Chondrocyte (in vitro differentiated cells): ENCODE measurements at places on chromosomes 12 and 14. TPM values are rescaled to one million over a fixed set of nuclear protein-coding genes. Genes with fewer than 3 reads are reported as not detected.

GDF3 gene
- not detected in 3 replicates for total RNA-seq

P2RX2 gene
- not detected in 3 replicates for total RNA-seq

MYF6 gene
- total RNA-seq, result not detected in 3 replicates

DLK1 gene
- total RNA-seq, result 0.33 to 0.45 TPM in 2 of 3 replicates, not detected in the other

PLA2G1B gene
- total RNA-seq, result 0.42 to 1.1 TPM in 2 of 3 replicates, not detected in the other

VRTN gene
- not detected in 3 replicates for total RNA-seq

DNA sequence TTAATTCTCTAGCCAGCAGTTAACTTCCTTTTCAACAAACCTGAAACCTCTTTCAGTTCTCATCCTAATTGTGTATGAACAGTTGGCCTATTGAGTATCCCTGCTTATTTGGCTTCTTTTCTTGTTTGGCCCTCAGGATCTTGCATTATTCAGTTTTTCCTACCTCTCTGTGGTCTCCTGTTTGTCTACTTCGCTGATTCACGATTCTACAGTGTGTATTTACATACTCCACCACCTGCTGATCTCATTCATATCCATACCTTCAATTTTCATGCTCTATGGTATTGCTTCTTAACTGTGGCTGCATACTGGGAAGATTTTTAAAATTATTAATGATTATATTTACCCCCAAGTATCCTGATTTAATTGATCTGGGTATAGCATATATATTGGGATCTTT lies 56.4 kb downstream of the RASSF9 start:
- DNase-seq, result no peak

GRCh38 chr14:101791919-101792572 lies 30.5 kb downstream of the PPP2R5C start:
- DNase-seq, result no peak

GRCh38 chr14:100288382-100289185 lies 17.7 kb downstream of the SLC25A29 start:
- peak; percentile 29 for DNase-seq

- no peak for DNase-seq
Observed at GRCh38 chr14:65776193-65776852, 363.8 kb downstream of the FUT8 start.

DNA sequence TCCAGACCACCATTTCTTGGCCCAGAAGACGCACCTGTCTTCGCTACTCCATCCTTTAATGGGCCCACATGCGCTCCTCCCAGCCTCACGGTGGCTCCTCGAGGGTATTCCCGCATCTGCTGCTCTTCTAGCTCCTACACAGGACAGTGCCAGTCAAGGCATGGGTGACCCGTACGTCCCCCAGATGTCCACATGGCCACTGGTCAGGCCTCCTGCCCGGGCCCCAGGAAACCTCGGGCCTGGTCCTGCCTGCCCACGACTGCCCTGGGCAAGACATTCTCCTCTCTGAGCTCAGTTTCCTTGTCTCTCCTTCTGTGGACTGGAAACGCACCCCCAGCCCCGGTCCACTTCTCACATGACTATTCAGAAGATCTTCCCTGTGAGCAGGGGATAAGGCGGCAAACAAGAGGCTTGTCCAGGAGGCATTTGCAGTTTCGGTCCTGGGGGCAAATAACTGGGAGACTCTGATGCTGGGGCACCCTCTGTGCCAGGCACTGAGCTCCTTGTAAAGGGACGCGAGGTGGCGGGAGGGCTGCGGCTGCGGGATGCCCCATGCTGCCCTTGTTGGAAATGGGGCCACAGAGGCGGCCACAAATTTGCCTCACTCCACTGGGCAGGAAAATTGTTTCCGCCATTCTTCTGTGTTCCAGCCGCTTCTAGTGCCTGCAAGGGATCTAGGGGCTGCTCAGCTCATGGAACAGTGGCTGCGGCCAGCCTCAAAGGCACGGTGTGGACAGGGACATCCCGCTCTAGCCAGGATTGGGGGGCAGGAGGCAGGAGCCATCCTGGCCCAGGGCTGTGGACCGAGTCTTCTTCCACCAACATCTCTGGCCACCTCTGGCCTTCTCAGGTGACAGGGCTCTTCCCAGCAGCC lies 6.8 kb upstream of the BEGAIN start:
- peak; percentile 77 for DNase-seq

DNA sequence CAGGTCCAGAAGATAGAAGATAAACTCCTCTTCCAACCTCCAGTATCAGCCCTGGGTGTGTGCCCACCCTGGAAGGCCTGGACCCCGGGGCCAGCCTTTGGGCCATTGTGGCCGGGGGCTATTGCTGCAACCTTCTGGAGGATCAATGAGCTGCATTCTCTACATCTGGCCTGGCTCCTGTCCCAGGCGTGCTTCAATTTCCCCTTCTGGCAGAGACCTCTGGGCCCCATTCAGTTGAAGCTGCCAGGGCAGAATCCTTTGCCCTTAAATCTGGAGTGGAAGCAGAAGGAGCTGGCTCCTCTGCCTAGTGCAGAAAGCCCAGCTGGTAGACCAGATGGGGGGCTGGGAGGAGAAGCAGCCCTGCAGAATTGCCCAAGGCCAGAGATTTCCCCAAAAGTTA lies 10.0 kb downstream of the NYNRIN start:
- no peak for DNase-seq

GRCh38 chr12:53223389-53224060 lies 8.5 kb downstream of the RARG start:
- no peak for DNase-seq

- DNase-seq, result no peak
Observed at GRCh38 chr12:52436828-52437474, 2.8 kb upstream of the KRT75 start.

- DNase-seq, result no peak
Observed at GRCh38 chr12:48189331-48190125, 6.1 kb downstream of the CCDC184 start.

DNA sequence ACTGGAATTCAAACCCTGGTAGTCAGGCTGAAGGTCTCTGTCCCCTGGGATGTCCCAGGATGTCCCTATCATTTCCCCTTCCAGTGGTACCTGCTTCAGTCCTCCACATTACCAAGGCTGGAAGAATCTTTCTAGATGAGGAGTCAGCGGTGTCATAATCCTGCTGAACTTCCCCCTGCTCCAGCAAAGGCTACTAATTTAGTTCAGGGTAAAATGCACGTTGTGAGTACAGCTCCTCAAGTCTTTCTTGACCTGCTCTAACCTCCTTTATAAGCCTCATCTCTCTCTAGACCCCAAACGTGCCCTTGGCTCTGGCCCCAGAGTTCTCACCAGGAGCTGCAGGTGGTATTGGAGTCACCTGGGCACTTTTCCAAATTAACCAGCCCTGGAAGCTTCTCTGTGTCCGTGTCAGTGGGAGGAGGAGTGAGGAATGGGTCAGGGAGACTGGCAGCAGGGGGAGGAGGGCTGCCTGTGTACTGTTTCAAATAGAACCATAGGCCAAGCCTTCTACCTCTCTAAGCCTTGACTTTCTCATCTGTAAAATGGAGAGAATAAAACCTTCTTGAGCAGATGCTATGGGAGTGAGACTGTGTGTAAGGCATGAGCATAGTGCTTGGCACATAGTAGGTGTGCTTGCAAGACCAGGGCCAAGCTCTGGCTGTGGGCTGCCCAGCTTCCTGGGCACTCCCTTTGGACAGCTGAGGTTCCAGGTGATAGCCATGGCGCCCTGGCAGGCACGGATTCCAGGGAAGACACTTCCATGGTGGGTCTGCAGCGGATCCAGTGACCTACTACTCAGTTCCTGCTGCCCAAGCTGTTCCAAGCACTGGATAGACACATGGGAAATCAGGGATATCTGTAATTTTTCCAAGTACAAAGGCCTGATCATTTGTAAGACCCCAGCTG lies 24.5 kb downstream of the ASB2 start:
- DNase-seq, result no peak

GRCh38 chr14:72604133-72604532 lies 289.8 kb downstream of the DPF3 start:
- DNase-seq, result no peak

- no peak for DNase-seq
Observed at GRCh38 chr12:105334582-105334981, 4.1 kb downstream of the C12orf75 start.

GRCh38 chr14:75497191-75497590 lies 25.1 kb upstream of the BATF start:
- DNase-seq, result no peak

DNA sequence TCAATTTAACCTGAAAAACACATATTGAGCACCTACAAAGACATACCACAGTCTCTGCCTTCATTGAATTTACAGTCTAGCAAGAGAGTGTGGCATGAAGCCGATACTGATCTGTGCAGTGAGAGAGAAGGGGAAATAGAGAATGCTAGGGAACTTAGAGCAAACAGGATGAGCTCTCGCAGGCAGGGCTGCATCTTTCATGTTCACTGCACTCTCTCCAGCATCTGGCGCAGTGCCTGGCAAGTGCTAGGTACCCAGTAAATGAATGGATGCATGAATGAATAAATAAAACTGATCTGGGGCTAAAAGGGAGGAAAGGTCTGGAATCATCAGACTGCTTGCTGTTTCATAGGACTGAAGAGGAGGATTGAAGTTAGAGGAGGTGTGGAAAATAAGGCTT lies 256.5 kb upstream of the NPAS3 start:
- no peak for DNase-seq

DNA sequence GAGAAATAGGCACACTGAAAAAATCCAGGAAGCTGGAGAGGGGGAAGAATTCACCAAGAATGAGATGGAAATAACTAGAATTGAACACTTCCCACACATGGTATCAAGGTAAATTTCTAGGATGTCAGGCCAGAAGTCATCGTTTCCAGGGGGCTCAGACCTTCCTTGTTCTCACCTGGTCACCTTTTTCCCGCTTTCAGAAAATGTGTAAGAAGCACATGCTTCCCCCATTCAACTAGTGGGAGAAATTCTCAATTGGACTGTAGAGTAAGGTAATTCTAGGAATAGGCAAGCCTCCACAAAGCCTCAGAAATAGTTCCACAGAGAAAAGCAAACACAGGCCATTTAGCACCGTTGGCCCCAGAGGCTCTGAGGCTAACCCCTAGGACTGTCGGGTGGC lies 2.8 kb upstream of the PTMS start:
- no peak for DNase-seq

DNA sequence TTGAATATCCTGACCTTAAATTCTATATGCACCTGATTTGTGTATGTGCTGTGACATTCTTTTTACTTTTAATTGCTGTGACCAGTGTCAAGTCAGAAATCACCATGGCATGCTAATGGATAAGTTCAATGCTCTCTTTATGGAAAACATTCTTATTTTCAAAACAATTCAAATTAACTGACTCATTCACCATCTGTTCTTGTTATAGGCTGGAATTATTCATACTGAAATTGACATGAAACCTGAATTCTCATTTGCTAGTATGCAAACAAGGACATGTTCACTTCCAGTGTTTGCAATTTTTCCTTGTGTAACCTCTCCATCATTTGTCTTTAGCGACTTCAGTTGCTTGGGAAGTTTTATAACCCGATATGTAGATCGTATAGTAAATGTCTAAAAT lies at the start of gene TAS2R30:
Gene TAS2R30, minus strand, starts transcription at position 340 of the 400 bp plus-strand sequence. CDS start 400 bp downstream, outside the sequence.
- no peak for DNase-seq

- no peak for DNase-seq
Observed at GRCh38 chr14:65277580-65278270, 134.8 kb upstream of the FUT8 start.

GRCh38 chr12:30428098-30428497 lies 267.6 kb downstream of the IPO8 start:
- DNase-seq, result no peak

DNA sequence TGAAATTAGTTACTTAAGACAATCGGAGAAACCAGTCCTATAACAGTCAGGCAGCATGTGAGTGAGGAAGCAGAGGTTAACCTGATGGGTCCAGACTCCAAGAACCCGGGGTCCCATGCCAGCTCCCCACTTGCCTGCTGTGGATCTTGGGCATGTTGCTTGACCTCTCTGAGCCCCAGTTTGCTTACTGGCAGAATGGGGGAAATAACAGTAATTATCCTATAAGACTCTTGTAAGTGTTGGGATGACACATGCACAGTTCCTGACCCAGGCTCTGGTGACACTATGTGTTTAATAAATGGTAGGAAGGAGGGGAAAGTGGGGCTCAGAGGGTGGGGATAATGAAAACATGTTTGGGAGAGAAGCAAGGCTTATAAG lies 56.8 kb downstream of the RPH3A start:
- DNase-seq, result no peak

- DNase-seq, result no peak
Observed at GRCh38 chr12:92562063-92562734, 140.6 kb upstream of the PLEKHG7 start.

- DNase-seq, result no peak
Observed at GRCh38 chr14:31682768-31683167, 121.6 kb downstream of the NUBPL start.

DNA sequence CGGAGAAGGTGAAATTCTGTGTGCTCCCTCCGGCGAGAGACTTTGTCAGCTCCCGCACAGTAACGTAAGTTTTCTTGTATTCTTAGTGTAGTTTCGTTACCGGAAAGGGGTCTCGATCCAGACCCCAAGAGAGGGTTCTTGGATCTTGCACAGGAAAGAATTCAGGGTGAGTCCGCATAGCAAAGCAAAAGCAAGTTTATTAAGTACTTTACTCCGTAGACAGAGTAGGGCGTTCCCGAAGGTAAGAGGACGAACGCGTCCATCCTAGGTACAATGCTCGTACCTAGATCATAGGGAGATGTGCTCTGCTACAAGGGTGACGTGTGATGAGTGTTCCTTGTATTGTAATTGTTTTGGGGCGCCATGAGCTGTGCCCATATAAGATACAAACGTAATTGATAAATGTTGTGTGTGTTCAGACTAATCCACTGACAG lies 293 bp downstream of the IFI27L1 start:
- no peak for DNase-seq

DNA sequence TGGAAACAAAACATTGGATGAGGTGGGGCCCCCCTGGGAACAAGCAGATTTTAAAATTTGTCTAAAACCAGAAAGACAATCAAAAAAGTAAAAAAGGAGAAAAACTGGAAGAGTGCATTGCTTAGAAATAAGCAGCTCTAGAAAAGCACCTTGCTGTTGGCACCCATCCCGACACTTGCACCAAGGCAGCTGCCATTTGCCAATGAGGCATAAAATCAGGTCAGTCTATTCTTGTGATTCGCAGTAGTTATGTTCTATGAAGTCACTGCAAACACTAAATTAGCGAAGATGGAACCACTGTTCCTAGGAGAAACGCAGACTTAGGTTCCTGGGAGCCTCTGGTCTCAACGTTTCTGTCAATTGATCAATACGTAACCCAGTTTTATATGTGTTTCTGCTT lies 16.2 kb downstream of the VPS33A start:
- no peak for DNase-seq

DNA sequence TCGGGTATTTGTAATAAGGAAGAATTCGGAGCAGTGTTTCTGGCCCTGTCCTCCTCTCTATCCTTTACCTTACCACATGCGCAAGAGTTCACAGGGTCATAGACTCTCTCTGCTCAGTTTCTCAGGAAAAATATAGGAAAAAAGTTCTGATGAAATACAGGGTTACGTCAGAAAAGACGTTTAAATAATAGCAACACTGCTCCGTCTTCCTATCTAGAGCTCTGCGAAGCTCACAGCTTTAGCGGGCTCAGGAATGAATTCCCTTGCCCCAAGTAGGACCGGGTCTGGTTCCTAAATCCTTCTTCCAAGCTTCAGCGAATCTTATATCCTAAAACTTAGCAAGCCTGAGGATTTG lies 365 bp downstream of the CCDC59 start:
- no peak for DNase-seq

- DNase-seq, result no peak
Observed at GRCh38 chr12:113422886-113423669, 898 bp downstream of the SDSL start.

GRCh38 chr12:5242440-5242839 lies 189.5 kb upstream of the NTF3 start:
- DNase-seq, result no peak
